ENCODE measurements at places on chromosomes 13 and 19.
A peak's percentile ranks its signal among the peaks of the same experiment; 100 is the strongest.

GRCh38 chr13:79678100-79678499 lies 197.1 kb downstream of the NDFIP2 start:
- no peak for DNase-seq

DNA sequence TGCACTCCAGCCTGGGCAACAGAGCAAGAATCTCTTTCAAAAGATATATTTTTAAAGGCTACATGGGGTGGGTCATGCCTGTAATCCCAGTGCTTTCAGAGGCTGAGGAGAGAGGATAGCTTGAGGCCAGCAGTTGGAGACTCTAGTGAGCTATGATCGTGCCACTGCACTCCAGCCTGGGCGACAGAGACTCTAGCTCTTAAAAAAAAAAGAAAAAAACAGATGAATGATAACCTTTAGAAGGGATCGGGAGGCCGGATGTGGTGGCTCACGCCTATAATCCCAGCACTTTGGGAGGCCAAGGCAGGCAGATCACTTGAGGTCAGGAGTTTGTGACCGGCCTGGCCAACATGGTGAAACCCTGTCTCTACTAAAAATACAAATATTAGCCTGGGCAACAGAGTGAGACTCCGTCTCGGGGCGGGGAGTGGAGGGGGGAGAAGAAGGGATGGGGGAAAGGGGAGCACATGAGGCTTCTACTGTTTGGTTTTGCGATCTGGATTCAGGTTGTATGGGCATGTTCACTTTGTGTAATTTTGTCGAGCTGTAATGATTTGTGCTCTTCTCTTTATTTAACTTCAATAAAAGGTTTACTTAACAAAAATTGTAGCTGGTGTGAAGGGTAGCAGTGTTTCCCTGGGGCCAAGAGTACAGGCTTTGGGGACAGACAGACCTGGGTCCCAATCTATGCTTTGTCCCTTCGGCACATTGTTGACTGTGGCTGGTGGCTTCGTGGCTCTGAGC lies 1.1 kb upstream of the PSMC4 start:
- DNase-seq = no peak

DNA sequence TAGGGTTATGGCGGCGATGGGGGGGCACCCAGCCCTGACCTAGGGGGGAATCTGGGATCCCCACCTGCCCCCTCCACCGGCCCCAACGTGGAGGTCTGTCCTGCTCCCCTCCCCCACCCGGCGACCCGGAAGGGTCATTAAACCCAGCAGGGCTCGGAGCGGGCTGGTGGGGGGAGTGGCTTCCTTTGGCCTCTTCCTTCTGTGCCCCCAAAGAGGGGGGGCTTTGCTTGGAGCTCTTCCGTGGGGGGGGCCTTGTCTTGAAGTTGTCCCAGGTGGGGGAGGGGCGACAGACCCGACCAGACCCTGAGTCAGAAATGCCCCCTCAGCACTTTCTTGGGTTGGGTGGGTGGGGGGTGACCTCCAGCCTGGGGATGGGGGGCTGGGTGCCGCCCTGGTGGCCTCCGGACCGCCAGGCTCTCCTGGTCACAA lies 1.5 kb downstream of the ARID3A start:
- no peak for DNase-seq

- no peak for DNase-seq
Observed at GRCh38 chr19:49498475-49498874, 2.2 kb downstream of the RPS11 start.

GRCh38 chr13:91134803-91135184 lies 212.7 kb upstream of the MIR17HG start:
- no peak for DNase-seq

DNA sequence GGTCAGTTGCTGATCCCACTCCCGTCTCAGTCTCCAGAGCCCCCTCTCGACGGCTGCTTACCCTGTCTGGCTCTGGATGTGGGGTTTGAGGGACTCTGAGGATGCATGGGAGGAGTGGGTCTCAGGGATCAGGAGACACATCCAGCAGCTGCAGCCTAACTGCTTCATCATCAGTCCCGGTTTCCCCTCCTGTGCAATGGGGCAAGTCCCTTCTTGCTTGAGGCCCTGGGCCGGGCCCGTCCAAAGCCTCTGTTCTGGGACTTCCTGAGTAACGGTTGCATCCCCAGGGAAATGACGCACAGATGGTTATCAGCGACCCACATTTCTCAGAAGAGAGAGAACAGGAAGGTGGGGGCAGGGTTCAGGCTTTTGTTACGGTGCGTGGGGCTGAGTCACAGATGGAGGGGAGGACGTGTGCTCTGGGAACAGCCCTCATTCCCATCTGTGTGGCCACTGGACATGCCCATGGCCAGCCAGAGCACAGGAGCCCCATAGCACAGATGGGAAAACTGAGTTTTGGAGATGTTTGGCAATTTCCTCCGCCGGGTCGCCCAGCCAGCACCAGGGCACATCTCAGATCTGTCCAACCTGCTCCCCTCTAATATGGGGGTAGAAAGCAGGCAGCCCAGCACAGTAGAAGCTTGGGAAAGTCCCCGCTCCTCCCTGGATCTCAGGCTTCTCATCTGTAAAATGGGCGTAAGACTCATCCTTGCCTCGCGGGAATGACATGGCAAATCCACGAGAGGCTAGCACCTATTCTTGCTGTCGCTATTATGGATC lies 19.3 kb downstream of the GNA15 start:
- peak; percentile 32 for DNase-seq

DNA sequence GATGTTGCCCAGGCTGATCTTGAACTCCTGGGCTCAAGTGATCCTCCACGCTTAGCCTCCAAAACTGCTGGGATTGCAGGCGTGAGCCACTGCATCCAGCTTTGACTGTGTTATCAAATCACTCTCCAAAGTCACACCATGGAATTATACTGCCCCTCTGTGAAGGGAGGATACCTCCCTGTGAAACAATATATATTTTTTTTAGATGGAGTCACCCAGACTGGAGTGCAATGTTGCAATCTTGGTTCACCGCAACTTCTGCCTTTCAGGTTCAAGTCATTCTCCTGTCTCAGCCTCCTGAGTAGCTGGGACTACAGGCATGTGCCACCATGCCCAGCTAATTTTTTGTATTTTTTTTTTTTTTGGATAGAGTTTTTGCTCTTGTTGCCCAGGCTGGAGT lies 7.7 kb downstream of the TYK2 start:
- DNase-seq = no peak

GRCh38 chr13:80361883-80362327 lies 21.0 kb upstream of the SPRY2 start:
- no peak for DNase-seq

DNA sequence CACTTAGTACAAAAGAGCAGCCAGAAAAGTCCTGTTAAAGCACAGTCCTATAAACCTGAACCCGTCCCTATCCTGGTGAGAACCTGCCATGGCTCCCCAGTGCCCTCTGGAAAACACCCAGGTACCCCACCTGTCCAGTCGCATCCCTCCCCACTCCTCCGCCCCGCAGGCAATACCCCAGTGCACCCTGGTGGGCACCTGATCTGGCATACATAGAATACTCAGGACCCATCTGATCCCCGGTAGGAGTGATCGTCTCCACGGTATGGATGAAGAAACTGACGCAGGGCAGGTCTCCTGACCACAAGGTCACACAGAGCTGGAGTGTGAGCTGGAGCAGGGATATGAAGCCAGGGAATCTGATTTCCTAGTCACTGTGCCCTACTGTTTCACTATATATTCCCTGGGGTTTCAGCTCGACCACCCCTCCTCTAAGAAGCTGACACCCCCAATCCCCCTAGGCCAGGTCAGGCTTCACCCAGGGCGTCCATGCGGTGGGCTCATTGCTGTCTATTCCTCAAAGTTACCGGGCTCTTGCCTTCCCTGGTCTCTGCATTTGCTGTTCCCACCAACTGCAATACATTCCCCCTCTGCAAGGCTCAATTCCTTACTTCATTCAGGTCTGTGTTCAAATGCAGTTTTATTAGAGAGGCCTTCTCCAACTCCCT lies 12.6 kb downstream of the FBXO46 start:
- DNase-seq = no peak

- no peak for DNase-seq
Observed at GRCh38 chr19:18764591-18765051, 26.5 kb downstream of the COMP start.

DNA sequence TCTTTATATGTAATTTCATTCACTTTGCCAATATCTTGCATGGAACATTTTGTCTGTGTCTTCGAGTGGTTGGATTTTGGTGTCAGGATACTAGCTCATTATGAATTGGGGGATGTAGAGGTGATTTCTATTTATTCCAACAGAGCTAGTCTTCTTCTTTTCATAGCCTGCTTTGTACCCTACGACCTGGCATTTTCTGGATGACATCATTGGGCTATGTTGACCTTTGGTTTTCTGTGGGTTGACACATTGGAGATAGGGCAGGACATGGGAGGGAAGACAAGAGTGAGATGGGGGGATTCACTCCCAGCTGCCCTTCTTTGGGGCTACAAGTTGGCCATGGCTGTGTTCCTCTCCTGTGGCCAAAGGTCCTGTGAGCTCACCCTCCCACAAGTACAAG lies 38.0 kb downstream of the WTIP start:
- no peak for DNase-seq

GRCh38 chr19:16590876-16591802 lies 18.9 kb upstream of the SLC35E1 start:
- no peak for DNase-seq

- no peak for DNase-seq
Observed at GRCh38 chr19:21691661-21692060, 75.7 kb downstream of the ZNF100 start.

GRCh38 chr13:51000571-51001260 lies 91.1 kb downstream of the RNASEH2B start:
- DNase-seq = no peak

GRCh38 chr19:51729781-51730180 lies 6.0 kb upstream of the HAS1 start:
- no peak for DNase-seq

DNA sequence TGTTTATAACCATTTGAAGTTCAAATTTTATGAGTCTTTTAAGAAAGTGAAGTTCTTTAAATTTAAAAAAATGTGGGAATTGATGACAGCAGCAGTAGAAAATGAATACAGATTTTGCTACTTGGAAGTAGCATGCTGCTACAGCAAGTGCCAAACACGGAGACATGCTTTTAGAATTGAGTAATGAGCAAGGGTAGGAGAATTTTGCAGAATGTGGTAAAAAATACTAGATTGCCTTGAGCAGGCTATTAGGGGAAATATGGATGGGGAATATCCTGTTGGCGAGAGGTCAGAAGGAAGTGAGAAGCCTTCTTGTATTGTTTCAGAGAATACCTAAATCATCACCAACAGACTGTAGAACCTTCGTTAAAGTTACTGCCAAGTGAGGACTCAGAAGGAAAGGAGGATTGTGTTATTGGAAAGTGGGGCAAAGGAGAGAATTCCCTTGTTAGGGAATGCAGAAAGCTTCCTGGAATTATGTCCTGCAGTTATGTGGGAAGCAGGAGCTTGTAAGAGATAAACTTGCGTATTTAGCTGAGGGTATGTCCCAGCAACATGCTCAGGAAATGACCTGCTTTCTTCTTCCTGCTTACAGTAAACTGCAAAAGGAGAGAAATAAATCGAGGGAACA lies 32.4 kb upstream of the OXGR1 start:
- no peak for DNase-seq

- DNase-seq = no peak
Observed at GRCh38 chr13:32535748-32536147, 2.8 kb downstream of the N4BP2L2 start.

- DNase-seq = no peak
Observed at GRCh38 chr19:14566712-14567077, 5.2 kb downstream of the NDUFB7 start.

- DNase-seq = no peak
Observed at GRCh38 chr19:39645800-39646411, 9.8 kb upstream of the LGALS16 start.

DNA sequence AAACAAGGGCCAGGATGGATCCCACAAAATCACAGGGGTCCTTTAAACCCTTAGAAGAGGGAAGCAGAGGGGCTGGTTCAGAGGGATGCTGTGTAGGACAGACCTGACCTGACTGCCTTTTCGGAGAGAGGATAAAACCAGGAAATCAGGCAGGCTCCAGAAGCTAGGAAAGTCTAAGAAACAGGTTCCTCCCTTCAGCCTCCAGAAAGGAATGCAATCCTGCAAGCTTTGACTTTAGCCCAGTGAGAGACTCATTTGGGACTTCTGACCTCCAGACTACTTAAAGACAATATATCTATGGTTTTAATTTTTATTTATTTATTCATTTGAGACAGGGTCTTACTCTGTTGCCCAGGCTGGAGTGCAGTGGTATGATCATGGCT lies 5.3 kb downstream of the RAB20 start:
- no peak for DNase-seq

GRCh38 chr13:23716401-23716800 lies 146.2 kb downstream of the TNFRSF19 start:
- no peak for DNase-seq

DNA sequence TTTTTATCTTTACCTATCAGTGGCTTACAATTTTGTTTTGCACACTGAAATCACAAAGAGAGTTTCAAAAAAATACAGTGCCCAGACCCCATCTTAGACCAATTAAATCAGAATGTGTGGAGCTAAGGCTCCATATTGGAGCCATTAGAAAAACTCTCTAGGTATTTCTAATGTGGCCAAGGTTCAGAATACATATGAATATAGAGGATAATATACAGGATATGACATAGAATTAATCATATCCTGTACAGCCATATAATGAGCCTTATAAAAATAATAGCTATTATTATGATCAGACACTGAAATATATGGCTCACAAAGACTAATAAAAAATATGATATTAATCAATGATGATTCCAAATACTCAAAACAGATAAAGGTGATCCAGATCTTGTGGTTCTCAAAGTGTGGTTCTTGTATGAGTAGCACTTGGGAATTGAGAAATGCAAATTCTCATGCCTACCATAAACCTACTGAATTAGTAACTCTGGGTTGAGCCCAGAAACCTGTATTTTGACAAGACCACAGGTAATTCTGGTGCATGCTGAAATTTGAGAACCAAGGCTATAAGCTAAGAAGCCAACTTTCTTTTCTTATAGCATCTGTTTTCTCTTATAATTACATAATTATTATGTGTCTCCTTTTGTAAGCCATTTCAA lies 408.0 kb downstream of the DIAPH3 start:
- DNase-seq = no peak

DNA sequence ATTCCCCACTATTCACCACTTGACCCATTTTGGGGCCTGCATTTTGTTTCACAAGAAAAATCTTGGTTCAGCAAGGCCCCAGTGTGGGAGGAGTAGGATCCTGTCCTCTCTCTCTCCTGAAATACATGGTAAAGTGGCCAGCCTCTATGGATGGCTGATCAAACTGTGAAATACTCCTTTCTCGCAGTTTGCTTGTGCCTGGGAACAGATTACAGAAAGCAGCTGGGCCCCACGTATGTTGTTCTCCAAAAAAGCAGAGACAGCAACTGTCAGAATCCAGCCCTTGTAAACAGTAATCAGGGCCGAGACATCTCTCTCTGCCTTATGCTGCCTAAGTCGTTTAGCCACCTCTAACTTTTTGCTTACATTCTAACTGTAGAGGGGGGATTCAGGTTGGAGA lies 61.0 kb upstream of the RAP2A start:
- DNase-seq = no peak

GRCh38 chr13:42614436-42615035 lies 40.6 kb downstream of the TNFSF11 start:
- DNase-seq = no peak

DNA sequence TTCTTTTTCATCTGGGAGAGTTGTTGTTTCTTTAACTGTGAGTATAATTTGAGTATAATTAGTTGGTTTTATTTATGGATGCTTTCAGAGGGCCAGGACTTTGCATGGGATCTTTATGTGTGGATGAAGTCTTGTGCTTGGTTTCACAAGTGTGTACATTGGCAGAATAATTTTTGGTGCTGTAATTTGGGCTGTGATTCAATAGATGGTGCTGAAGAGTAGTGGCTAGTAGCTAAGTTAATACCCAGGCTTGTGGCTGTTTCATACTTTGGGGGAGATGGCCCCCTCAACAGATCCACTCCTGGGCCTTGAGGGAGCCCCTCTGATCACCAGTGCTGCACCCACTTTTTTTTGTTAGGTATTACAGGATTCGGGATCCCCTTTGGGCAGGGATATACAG lies 1142.4 kb downstream of the SLITRK1 start:
- DNase-seq = no peak
